ENCODE measurements at places on chromosomes 6 and 20.

- no peak overlapping the region for H3K27ac ChIP-seq
- no peaks in the 10 kb centered on the region for H3K27me3 ChIP-seq
- H3K4me3 ChIP-seq: no peak overlapping the region
- peaks cover 10% of the 10 kb centered on the region for H3K4me1 ChIP-seq
- no peaks in the 10 kb centered on the region for H3K36me3 ChIP-seq
- no peak for DNase-seq
These were observed 328.5 kb downstream of the BTBD9 start for GRCh38 chr6:38311201-38311600.

DNA sequence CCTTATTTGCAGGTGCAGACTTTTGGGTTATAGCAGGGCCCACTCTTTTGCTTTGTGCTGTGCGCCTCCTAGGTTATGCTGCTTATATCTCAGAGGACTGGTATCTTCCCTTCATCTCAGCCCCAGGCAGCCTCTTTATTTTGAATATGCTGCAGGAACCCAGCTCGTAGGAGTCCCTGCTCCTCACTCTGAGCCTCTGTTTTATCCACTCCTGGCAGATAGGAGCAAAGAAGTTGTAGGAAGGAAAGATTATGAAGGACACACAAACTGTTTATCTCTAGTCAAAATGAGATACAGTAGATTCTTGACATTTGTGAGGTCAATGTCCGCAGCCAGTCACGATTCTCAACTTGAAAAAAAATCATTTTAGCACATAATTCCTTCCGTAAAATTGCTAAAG lies 15.6 kb downstream of the L3MBTL3 start:
- peaks cover 41% of the 10 kb centered on the region for H3K4me1 ChIP-seq
- no peak for DNase-seq
- no peak overlapping the region for H3K27ac ChIP-seq
- H3K36me3 ChIP-seq: peaks cover 35% of the 10 kb centered on the region
- no peaks in the 10 kb centered on the region for H3K27me3 ChIP-seq
- no peak overlapping the region for H3K4me3 ChIP-seq

DNA sequence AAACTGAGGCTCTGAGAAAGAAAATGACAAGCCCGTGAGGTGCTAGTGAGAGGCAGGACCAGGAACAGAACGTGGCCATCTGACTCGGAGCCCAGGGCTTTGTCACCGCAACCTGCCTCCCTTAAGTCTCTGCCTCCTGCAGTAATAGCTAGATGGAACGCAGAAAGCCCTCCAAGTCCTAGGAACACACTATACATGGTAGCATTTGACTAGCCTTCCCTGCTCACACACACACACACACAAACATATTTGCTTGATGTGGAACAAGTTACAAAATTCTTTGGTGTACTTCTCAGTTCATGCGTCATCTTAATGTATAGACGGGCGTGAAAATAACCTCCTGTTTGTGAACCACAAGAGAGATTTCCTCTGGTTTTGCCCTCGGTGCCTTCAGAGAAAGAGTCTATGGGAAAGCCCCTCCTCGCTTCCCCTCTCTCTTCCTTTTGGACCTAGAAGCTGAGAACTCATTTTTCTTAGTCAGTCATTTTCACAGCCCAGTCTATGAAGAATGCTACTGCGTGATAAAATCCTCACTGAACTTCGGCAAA lies 38.8 kb downstream of the C6orf52 start:
- peak overlapping the region; percentile 58 for H3K27ac ChIP-seq
- H3K36me3 ChIP-seq: no peaks in the 10 kb centered on the region
- peak overlapping the region; percentile 6 for H3K4me3 ChIP-seq
- peak; percentile 42 for DNase-seq
- H3K4me1 ChIP-seq: peaks cover 21% of the 10 kb centered on the region
- peaks cover 40% of the 10 kb centered on the region for H3K27me3 ChIP-seq

DNA sequence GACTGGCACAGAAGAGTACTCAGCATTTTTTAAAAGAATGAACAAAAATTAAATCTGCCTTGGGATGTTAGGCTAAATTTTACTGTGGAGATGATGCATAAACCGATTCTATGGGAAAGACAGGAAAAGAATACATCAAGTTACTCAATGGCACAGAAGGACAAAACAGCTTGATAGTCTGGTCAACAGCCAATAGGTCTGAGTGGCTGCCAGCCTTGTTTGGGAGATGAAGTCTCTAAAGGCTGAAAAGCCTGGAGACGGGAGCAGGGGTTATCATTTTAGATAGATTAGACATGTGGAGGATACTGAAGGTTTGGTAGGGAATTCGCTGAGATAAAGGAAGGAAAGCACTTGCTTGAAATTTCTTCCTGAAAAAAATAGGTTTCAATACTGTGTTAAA lies 56.3 kb upstream of the LAMA2 start:
- DNase-seq: no peak
- H3K27me3 ChIP-seq: no peaks in the 10 kb centered on the region
- no peaks in the 10 kb centered on the region for H3K36me3 ChIP-seq
- H3K27ac ChIP-seq: no peak overlapping the region

DNA sequence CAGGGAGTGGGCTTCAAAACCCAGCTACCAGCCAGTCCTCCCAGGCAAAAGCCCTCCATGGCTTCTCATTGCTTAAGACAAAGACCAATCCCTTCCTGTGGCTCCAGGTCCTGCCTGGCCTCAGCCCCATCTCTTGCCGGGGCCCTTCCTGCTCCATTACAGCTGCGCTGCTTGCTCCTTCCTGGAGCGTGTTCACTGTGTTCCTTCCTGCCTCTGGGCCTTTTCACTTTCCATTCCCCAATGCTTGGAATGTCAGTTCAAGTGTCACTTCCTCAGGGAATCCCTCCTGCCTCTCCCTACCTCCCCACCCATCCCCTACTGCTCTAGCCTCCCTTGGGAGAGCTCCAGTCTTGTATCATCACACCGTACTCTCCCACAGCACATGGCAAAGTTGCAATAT lies 11.1 kb upstream of the ITPR3 start:
- no peak overlapping the region for H3K4me3 ChIP-seq
- H3K4me1 ChIP-seq: peaks cover 11% of the 10 kb centered on the region
- H3K36me3 ChIP-seq: no peaks in the 10 kb centered on the region
- H3K27me3 ChIP-seq: peaks cover 58% of the 10 kb centered on the region
- DNase-seq: no peak
